ENCODE measurements at places on chromosomes 1 and 21.

- DNase-seq, result no peak
These were observed 195.7 kb downstream of the ROR1 start for GRCh38 chr1:63969441-63969901.

DNA sequence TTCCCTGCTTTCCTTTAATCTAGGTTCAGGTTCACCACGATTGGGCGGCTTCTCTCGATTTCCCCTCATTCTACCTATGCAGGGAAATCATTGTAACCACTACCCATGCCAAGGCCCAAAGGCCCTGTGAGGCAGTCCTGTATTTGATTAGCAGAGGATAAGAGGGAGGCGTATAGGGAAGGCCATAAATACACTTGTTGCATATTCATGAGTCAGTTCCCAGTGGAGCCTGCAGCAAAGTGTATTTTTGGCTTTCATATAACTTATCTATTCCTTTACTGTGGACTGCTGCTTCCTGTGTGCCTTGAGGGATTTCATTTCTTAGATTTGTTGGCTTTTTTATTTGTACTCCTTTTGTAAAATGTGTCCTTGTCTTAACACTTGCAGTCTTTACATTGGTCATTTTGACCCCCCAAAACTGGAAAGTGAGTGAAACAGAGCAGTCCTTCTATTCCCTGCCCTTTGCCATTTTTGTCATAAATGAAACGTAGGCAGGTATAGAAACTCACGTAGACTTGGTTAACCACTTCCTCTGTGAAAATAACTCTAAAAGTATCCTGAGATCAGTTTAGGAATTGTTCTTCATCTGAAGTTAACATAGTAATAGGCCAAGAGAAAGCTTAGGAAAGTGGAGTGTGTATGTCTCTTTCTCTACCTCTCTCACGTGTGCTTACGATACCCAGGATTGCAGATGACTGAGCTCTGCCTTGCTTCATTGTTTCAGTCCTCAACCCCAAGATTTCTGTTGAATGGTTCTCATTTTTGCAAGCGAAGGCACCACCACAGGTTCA, 19.6 kb upstream of the KCNQ4 start:
- no peak for DNase-seq

DNA sequence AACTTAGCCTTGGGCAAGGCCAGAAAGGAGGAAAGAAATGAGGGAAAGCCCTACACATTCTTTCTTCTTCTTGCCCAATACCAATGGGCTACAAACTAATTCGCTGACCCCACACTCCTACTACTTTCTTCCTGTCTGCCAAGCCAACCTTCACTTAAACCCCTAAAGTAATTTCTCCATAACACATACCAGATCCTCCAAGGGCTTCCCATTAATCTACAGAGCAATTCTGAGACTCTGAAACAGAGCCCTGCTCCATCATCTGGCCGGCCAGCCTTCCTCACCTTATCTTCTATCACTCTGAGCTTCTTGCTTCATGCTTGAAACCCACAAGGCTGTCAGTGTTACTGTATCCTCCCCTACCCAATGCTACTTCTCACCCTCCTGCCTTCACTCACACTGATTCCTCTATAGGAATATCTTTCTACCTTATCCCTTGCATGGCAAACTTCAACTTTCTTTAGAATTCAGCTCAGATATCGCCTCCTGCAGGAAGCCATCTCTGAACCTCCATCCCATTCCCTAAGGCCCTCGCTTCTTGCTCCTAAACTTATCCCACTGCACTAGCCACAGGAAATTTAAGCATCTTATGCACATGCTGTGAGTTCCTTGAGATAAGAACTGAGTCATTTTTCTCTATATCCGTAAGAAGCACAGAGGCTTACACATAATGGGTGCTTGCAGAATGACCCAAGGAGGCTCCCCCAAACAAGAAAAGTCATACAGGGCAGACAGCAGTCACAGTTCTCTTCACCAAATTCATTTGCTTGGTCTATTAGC, 81.9 kb downstream of the JAK1 start:
- no peak for DNase-seq

DNA sequence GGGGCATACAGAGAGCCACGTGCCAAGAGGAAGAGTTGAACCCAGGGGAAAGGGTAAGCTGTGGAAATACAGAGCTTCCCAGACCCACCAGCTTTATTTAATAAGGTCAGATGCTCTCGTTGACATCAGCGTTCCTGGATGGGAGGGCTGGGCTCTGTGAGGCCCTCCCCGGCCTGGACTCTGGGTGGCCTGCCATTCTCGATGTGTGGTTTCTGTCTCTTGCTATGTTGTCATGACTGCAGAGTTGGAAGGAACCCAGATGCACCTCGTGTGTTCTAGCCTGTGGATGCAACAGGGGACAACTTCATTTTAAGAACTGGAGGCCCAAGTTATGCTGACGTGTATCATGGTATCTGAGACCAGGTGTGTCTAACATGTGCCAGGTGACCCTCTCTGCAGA, 101.7 kb downstream of the PCBP3 start:
- no peak for DNase-seq

GRCh38 chr21:18114810-18115209, 129.8 kb upstream of the CHODL start:
- no peak for DNase-seq

- no peak for DNase-seq
These were observed 43.5 kb upstream of the CD101 start for GRCh38 chr1:116958110-116958509.

DNA sequence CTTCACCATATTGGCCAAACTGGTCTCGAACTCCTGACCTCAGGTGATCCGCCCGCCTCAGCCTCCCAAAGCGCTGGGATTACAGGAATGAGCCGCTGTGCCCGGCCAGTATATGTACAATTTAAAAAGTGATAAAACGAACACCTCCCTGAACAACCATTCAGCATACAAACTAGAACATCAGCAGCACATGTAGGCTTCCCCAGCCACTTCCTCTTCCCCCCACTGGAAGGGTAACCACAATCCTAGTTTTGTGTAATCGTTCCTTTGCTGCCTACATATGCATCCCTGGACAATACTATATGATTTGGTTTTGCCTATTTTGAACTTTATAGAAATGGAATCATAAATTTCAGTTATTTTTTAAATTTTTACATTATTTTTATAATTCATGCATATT, 60.4 kb downstream of the DESI2 start:
- DNase-seq, result no peak

DNA sequence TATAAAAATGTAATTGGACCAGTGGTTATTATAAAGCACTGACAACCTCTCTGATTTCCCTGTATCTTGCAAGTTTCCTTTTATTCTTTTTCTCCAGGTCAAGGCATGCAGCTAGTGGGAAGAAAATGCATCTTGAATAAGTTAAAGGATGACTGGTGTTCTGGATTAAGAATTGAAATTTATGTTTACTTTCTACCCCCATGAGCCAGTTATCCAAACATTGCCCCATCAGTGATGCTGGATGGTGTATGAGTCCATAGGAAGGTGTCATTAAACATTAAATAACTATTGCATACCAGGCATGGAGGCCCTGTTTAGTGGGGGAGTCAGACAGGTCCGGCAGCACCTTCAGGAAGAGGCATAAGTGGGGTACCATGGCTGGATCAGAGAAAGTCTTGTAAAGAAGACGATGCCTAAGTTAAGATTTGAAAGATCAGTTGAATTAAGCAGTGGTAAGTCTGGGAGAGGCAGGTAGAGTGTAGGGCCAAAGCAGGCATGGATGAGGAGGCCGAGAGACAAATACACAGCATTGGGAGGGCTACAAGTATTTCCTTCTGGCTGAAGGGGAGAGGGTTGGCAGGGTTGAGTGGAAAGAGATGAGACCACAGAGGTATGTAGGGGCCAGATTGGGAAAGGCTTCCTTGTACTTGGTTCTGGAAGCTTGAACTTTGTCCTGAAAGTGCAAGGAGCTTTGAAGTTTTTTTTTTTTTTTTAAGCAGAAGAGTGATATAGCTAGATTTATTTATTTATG, 5.7 kb downstream of the SZRD1 start:
- no peak for DNase-seq

GRCh38 chr1:212256369-212256768, 28.8 kb upstream of the PPP2R5A start:
- no peak for DNase-seq

DNA sequence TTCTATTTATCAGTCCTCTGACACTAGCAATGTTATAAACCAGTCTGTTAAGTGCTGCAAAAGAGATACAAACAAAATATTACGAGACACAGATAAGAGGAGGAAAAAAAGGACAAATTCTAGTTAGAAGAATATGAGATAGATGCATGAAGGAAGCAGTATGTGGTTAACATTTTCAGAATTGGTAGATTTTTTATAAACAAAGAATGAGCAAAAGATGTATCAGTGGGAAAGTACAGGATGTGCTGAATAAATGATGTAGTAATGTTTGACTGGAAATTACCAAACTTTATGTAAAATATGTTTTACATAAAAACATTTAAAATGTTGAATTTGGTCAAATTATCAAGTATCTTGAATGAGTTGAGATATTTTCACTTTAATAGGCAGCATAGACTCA, 574.2 kb downstream of the NUF2 start:
- DNase-seq, result no peak

- DNase-seq, result no peak
These were observed 16.1 kb upstream of the CHI3L1 start for GRCh38 chr1:203202431-203203245.
